ENCODE measurements at places on chromosomes 16 and 17.

DNA sequence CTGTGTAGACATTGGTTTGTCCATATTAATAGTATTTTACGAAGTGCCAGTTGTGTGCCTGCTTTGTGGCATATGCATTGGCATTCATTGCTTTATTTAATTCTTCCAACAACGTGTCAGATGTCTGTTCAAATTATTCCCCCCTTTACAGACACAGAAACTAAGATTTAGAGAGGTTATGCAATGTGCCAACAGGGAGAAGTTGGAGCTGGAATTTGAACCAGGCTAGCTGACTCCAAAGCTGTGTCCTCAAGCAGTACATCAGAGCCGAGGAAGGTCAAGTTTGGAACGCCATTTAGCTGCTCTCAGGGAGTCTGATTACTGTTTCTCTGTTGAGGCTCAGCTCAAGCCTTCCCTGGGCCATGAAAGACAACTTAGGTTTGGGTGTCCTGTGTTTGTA, 232.3 kb downstream of the WWOX start:
- no peak for DNase-seq

GRCh38 chr17:50491505-50491904, 12.8 kb downstream of the RSAD1 start:
- peak; percentile 47 for DNase-seq

- DNase-seq = no peak
Measured at GRCh38 chr16:23131436-23131835, 17.8 kb downstream of the USP31 start.

DNA sequence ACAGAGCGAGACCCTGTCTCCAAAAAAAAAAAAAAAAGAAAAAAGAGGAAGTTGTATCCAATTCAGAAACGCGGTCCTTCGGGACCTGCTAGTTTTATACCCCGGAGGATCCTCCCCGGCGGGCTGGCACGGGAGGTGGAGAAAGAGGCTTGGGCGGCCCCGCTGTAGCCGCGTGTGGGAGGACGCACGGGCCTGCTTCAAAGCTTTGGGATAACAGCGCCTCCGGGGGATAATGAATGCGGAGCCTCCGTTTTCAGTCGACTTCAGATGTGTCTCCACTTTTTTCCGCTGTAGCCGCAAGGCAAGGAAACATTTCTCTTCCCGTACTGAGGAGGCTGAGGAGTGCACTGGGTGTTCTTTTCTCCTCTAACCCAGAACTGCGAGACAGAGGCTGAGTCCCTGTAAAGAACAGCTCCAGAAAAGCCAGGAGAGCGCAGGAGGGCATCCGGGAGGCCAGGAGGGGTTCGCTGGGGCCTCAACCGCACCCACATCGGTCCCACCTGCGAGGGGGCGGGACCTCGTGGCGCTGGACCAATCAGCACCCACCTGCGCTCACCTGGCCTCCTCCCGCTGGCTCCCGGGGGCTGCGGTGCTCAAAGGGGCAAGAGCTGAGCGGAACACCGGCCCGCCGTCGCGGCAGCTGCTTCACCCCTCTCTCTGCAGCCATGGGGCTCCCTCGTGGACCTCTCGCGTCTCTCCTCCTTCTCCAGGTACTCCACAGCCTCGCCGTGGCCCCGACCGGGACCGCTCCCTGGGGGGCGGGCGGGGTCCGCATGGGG, at the start of gene CDH3:
Gene CDH3 (plus strand): TSS at position 596 of the 779 bp plus-strand sequence. CDS start 70 bp downstream, at position 666.
- peak; percentile 55 for DNase-seq

DNA sequence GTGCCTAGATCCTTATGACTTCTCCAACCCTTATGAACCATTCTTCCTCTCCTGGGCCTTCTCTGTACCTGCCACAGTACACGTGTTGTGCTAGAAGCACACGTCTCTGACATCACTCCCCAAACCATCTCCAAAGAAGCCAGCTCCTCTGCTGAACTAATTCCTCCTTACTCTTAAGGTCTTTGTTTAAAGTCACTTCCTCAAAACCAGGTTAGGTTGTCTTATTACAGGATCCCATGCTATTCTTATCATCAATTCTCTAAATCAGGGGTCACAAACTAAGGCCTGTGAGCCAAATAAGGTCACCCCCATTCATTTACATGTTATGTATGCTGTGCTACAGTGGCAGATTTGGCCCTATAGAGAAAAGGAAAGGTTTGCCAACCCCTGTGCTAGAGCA, 4.0 kb downstream of the SUPT6H start:
- DNase-seq = no peak
